GM04503 (cell line): ENCODE measurements at places on chromosomes 12 and 14.
A peak's percentile ranks its signal among the peaks of the same experiment; 100 is the strongest.

GRCh38 chr14:96071561-96071960 lies 32.4 kb downstream of the C14orf132 start:
- no peak for DNase-seq

GRCh38 chr14:51562816-51563215 lies 88.9 kb upstream of the FRMD6 start:
- DNase-seq, result no peak

- no peak for DNase-seq
Observed at GRCh38 chr12:59627582-59627981, 31.8 kb downstream of the SLC16A7 start.

- DNase-seq, result no peak
Observed at GRCh38 chr12:56728139-56728861, 3.2 kb upstream of the NACA start.

- DNase-seq, result no peak
Observed at GRCh38 chr12:464484-465267, 4.9 kb downstream of the B4GALNT3 start.

DNA sequence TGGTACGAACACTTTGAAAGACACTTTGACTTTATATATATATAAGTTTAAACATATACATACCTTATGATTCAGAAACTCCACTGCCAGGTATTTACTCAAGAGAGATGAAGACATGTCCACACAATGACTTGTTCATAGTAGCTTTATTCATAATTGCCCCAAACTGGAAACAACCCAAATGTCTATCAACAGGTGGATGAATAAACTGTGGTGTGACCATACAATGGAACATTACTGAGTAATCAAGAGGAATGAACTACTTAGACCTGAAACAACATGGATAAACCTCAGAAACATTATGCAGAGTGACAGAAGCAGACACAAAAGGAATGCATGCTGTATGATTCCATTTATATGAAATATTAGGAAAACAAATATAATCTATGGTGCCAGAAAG lies 71.1 kb downstream of the PPP1R36 start:
- no peak for DNase-seq

- no peak for DNase-seq
Observed at GRCh38 chr12:82434392-82434911, 76.1 kb downstream of the METTL25 start.

GRCh38 chr14:75446447-75446846 lies 18.6 kb downstream of the JDP2 start:
- no peak for DNase-seq

GRCh38 chr12:13379531-13380188 lies 183.1 kb downstream of the EMP1 start:
- no peak for DNase-seq

DNA sequence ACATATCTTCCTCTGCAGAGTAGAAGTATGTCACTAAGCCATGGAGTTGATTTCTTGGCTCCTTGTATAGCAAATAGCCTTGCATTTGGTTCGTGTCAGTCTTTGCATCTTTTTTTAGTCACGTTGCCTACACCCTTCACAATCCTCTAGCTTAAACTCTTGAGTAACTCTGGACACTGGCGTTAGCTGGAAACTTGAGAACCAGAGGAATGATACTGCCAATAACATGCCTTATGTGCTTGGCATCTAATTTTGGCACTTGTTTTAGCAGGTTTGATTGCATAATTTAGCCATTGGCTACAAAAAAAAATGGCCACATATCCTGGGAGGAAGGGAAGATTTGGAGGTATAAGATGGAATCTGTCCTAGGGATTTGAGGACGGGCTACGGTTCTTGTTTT lies 136.2 kb downstream of the ETV6 start:
- DNase-seq, result peak; percentile 70

- DNase-seq, result no peak
Observed at GRCh38 chr12:122208073-122208820, 4.7 kb downstream of the B3GNT4 start.

- no peak for DNase-seq
Observed at GRCh38 chr12:119012179-119012578, 30.8 kb downstream of the SRRM4 start.

DNA sequence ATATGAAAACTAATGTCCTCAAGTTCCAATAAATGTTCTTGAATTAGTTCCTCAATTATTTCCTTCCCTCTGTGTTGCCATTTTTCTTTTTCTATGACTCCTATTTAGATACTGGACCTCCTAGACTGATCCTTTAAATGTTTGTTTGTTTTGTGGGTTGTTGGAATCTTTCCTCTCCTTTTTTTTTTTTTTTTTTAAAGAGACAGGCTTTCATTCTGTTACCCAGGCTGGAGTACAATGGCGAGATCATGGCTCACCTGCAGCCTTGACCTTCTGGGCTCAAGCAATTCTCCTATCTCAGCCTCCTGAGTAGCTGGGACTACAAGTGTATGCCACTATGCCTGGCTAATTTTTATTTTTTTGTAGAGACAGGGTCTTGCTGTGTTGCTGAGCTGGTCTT lies 9.6 kb downstream of the PRKAG1 start:
- DNase-seq, result no peak

DNA sequence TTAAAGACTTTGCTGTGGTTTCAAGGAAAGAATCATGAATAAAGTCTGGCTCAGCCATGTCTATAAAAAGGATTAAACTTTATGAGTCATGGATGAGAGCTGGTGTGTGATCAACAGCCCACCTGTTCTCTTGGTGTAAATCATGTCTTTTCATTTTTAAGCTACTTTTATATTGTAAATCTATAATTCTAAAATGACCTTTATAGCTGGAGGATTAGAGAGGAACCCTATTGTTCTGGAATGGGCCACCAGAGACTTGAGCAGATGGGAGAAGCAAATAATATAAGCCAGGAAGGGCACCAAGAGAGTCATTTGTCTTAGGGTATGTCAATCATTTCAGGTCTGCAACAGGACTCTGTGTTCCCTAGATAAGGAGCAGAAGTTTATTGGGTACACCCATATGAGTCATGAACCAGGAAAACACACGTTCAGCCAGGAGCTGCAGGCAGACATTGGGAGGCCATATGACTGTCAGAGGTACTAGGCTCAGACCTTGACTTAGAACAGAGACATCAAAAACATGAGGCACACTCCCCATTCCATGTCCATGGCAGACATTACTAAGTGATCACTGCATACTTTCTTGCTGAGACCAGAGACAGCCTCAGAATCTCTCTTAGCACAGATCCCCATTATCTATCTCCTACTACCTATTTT lies 49.3 kb downstream of the NDUFA12 start:
- no peak for DNase-seq

GRCh38 chr12:15600223-15600935 lies 188.8 kb downstream of the EPS8 start:
- no peak for DNase-seq

GRCh38 chr14:74697543-74697942 lies 15.3 kb downstream of the AREL1 start:
- peak; percentile 66 for DNase-seq

- no peak for DNase-seq
Observed at GRCh38 chr14:52836063-52836462, 44.7 kb upstream of the GNPNAT1 start.

DNA sequence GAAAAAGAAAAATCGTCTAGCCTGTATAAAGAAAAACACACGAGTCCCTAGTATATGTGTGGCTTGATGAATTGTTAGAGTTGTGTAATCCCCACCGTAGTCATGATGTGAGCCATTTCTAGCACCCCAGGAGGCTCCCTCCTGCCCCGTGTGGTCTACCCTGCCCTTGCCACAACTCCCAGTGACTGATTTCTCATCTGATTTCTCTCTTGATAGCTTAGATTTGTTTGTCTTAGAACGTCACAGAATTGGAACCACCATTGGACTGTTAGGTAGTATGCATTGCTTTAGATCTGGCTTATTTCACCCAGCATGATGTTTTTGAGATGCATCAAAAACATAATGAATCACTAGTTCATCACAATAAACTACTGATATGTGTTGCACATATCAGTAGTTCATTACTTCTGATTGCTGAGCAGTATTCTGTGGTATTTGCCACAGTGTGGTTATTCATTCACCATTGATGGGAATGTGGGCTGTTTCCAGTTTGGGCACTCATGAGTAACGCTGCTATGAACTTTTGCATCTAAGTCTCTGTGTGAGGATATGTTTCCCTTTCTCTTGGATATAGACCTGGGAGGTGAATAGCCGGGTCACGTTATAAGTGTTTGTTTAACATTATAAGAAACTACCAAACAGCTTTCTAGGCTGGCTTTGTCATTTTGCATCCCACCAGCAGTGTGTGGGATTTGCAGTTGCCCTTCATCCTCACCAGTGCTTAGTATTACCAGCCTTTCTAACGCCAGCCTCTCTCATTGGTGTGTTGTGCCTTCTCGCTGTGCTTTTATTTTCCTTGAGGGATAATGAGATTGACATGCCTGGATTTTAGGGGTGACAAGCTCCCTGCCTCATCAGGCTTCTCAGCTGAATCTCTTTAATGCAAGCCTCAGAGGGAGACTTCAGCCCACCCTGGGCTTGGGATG lies 31.9 kb upstream of the NCOR2 start:
- DNase-seq, result peak; percentile 36

DNA sequence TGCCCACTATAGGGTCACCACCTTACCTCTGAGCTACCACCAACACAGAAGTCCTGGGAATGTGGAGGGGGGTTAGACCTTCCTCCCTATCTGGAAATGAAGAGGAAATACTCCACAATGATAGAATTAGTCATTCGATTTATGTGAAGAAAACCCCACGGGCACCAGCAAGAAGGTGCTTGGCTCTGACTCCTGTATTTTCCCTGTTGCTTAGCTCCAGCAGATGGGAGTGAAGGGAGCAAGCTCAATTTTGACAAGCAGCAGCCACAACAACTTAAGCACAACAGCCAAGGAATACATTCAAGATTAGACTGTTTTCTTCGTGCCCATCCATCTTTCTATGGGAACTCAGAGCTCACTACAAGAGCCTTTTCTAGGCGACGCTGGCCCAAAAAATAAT lies 191.7 kb downstream of the SPTSSA start:
- DNase-seq, result no peak

GRCh38 chr14:100733152-100733850 lies 6.6 kb downstream of the DLK1 start:
- DNase-seq, result no peak

DNA sequence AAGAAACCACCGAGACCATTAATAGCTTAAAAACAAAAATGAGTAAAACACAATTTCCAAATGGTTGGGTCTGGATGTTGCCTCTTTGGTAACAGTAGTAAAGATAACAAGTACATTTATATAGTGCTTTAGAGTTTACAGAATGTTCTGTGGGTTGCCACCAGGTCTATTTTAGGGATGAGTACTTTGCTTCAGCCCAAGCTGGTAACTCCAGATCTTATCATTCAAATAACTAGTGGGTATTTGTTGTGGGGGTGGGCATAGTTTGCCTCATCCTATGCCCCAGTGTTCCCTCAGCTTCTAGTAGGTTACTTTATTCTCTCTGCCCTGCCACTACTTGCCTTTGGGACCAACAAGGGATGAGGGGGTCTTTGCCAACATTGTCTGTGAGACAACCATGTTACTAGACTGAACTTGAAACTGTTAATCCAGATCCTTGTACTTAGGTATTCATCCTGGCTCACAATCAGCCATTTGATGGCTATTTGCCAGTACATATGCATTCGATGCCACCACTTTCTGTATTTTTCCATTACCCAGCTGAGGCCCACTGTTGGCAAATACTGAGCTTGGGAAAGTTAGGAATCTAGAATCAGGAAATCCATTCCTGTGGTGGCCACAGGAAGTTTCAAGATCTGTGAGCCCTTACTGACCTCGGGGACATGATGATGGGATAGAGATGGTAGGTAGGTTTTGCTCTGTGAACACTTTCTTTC lies 17.6 kb upstream of the AKAP6 start:
- DNase-seq, result no peak

DNA sequence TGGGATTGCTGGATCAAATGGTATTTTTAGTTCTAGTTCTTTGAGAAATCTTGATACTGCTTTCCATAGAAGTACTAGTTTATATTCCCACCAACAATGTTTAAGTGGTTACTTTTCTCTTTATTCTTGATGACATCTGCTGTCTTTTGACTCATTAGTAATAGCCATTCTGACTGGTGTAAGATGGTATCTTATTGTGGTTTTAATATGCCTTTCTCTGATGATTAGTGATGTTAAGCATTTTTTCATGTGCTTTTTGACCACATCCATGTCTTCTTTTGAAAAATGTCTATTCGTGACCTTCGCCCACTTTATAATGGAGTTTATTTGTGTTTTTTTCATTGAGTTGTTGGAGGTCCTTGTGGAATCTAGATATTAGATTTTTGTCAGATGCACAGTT lies 865.7 kb downstream of the SLC6A15 start:
- DNase-seq, result no peak

GRCh38 chr12:53381731-53382630 lies 2.0 kb downstream of the SP1 start:
- no peak for DNase-seq

DNA sequence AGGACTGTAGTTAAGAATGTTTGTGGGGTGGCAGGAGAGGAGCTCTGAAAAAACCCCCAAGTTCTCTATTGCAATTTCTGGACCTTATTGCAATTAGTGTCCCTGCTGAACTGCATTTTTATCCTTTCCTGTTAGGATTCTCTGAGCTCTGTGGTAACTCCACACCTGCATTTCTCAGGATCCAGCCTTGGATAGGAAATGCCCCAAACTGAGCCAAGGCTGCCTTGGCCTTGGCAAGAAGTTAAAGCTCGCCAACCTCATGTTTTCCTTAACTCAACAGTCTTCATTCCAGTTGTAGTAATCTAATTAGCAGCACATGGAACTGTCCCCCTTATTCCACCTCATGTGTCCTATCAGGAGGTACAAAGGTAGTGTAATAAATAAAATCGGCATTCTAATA lies 66.5 kb downstream of the C12orf75 start:
- DNase-seq, result no peak
